ENCODE measurements at places on chromosomes 16 and 17.

DNA sequence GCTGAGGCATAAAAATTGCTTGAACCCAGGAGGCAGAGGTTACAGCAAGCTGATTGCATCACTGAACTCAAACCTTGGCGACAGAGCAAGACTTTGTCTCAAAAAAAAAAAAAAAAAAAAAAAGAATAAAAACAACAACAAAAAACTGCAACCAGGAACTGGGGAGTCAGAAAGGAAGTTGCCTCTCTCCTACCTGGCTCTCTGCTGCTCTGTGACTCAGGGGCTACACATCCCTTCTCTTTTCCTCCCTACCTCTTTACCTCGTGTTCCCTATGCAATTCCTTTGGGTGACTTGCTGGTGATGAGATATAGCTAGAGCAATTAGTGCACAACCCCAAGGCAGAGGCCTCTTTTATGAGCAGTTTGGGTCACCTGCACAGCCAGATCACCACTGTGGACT, 95.9 kb downstream of the ABCC1 start:
- no peak for DNase-seq

DNA sequence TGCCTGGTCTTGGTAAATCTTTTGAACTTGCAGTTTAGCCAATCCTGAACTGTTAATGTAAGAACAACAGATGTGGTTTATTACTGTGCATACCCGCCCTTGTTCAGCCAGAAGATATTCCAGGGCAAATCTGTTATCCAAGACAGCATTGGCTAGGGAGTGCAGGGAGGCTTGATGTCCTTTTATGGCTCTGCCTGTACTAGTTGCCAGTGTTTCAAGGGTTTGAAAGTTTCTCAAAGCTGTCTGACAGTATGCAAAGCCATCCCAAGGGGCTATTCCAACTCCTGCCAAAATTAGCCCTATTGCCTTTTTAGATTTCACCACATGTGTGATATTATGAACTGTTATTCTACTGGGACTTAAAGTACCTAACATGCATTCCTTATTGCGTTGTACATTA, 30.1 kb downstream of the LCMT1 start:
- no peak for DNase-seq

GRCh38 chr16:14485121-14485551, 144.9 kb downstream of the PARN start:
- no peak for DNase-seq

GRCh38 chr16:1706386-1707192, 594 bp downstream of the MAPK8IP3 start:
- peak; percentile 24 for DNase-seq

DNA sequence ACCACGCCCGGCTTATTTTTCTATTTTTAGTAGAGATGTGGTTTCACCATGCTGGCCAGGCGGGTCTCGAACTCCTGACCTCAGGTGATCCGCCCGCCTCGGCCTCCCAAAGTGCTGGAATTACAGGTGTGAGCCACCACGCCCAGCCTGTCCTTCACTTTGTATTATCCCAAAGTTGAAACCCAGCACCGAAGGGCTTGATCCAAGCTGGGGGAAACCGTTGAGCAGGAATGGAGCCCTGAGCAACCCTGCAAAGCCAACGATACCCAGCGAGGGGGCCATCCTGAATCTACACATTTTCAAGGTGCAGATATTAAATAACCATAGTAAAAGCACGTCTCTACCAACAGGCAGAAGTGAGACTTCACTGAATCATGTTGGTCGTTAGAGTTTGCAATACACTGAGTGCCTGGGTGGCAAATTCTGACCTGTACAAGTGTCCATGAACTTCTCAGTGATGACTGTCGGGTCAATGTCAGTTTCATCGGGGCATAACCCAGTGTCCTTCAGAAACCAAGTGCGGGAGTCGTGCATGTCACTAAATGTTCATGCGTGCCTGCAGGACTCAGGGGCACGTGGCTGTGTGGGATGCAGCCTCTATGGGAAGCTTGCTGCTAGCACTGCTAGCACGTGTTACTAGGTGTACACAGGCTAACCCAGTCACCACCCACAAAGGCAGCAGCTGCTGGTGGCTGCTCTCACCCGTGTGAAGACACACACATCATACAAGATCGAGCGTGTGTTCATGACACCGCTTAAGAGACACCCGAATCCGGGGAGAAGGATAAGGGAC, 10.5 kb upstream of the RBFOX3 start:
- DNase-seq = no peak
